Brain (organoid and tissue), 16 donors: ENCODE measurements at places on chromosomes 6 and 20. TPM values are rescaled to one million over a fixed set of nuclear protein-coding genes. Genes with fewer than 3 reads are reported as not detected.

DNA sequence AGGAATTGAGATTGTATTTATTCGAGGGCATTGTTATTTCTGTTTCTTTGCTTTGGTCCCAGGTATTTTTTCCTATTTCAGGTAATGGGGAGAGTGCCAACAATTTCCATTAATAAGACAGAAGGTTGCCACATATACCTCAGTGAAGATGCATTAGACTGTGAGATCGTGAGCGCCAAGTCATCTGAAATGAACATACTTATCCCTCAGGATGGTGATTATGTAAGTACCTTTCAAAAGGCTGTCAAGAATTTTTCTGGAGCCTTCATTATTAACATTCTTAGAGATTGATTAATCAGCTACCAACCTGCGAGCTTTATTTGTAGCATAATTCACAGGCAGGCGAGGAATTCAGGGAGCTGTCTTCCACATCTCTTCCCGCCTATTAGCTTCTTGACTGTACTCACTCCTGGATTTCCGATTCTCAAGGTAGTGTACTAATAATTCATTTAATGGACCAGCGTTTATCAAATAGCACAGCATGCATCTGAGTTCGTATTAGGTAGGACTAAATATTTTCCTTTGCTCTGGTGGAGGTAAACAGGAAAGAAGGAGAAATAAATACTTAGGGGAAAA is 48.6 kb upstream of the FAM8A1 start:
- no peak for DNase-seq

The OOEP gene
- not detected for polyA plus RNA-seq

DNA sequence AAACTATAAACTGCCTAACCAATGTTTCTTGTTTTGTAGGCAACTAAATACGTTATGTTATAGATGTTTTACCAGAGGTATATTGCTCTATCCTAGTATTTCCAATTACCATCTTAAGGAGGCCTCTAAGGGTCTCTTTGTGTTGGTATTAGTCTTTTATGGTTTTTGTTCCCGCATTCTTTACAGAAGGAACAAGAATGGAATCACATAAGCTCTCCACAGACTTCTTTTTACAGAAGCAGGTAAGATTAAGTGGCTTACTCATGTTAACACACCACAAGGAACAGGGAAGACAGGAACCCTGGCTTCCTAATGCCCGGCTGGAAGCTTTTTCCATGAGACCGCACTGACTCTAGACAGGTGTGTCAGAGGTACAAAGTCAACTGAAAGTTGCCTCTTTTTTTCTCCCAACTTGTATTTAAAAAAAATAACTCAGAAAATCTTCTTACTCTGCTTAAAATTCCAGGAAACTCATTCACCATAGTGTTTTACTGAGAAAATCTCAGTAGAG is 55.1 kb downstream of the FKBP5 start:
- no peak for DNase-seq

GRCh38 chr6:151413372-151414145 is 22.2 kb upstream of the ZBTB2 start:
- no peak for DNase-seq

The CCN5 gene
- 0.39 TPM for polyA plus RNA-seq

The CST4 gene
- not detected for polyA plus RNA-seq

The NRN1 gene
- polyA plus RNA-seq, result 44.2 TPM

- DNase-seq, result no peak
These were observed 357.2 kb downstream of the PLCB1 start for GRCh38 chr20:8489094-8489883.
